ENCODE measurements at places on chromosomes 2 and 18.

DNA sequence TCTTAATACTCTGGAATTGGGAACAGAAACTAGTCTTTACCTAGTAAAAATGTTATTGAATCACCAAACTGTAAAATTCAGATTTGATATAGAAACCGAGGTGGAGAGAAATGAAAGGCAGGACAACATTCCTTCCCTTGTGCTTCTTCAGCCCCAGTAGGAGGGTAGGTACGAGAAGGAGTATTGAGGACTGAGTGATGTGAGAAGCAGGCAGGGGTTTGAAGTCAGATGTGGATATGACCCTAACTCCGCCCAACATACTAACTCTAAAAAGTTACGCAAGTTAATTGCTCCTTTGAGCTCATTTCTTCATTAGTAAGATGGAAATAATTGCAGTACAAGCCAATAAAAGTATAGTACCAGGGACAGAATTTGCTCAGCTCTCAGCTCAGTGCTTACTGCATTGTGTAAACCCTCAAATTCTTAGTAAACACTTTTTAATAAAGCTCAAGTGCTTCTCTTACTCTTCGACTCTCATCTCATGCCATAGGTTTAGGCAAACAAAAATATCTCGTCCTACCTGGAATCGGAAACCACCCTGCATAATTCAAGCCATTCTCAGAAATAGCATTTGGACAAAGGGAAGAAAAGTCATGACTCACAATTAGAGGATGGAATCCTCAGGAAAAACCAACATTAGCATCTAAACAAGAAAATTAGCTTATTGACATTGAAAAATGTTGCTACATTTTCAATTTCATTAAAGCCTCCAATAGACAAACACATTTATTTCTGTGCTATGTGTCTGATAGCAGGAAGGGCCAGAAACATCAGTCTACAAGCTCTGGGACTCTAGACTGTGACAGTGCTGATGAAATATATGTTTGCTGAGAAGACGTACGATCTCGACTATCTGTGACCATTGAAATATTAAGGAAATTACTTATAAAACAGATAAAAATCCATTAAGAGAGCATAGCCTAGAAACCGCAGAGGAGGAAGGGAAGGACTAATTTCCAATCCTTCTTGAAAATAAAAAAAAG lies 161.3 kb downstream of the HNMT start:
- DNase-seq, result no peak

DNA sequence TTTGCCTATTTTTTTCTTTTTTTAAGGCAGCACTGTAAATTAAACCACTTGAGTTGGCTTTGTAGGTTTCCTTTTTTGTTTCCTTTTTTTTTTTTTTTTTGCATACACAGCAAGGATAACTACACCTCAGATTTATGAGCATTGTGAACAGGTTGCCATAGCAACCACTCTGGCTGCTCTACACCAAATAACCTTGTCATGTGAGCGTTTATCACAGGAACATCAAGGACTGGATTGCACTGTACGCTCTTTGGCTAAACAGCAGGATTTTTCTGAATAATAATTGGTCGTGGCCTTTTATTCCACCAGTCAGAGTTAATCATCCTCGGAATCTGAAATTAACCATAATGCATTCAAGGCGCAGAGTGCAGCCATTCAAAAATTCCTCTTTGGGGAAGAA lies 199.1 kb upstream of the SLC14A2 start:
- DNase-seq, result no peak

GRCh38 chr2:101132202-101132601 lies 19.0 kb downstream of the TBC1D8 start:
- no peak for DNase-seq

DNA sequence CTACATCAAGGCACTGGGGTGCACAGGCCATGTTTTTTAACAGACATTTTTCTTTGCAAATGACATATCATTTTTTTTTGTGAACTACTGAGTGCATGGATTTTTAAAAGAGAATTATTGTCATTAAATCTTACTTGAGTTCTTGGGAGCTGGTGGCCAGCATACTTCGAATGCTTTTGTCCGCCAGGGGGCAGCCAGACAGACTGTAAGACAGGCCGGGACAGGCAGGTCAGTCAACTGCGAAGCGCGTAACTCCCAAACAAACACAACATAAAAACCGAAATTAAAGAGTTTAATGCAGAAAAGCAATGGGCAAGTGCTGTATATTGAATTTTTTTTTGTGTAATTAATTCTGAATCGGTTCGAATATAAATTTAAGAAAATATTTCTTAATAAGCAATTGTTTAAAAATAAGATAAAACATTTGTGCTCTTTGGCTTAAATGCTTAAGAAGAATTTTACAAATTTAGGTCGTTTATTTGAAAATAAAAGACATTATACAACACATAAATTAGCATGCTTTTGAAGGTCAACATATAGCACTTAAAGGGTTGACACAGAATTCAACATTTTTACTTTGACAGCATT lies 142.2 kb upstream of the PXDN start:
- DNase-seq, result peak; percentile 85

- peak; percentile 99 for DNase-seq
Measured at GRCh38 chr18:35240664-35241447, at the start of gene ZNF397. ZNF397 (plus strand) TSS chr18:35241034; CDS start chr18:35242471, 1,437 bp downstream.

GRCh38 chr18:50340078-50340477 lies 34.8 kb upstream of the SKA1 start:
- DNase-seq, result no peak

- DNase-seq, result peak; percentile 77
Measured at GRCh38 chr2:39778775-39779340, at the start of gene THUMPD2. THUMPD2 (minus strand) TSS chr2:39779258; CDS start chr2:39779239, 19 bp downstream.

- no peak for DNase-seq
Measured at GRCh38 chr2:71799013-71799575, 345.7 kb downstream of the DYSF start.

DNA sequence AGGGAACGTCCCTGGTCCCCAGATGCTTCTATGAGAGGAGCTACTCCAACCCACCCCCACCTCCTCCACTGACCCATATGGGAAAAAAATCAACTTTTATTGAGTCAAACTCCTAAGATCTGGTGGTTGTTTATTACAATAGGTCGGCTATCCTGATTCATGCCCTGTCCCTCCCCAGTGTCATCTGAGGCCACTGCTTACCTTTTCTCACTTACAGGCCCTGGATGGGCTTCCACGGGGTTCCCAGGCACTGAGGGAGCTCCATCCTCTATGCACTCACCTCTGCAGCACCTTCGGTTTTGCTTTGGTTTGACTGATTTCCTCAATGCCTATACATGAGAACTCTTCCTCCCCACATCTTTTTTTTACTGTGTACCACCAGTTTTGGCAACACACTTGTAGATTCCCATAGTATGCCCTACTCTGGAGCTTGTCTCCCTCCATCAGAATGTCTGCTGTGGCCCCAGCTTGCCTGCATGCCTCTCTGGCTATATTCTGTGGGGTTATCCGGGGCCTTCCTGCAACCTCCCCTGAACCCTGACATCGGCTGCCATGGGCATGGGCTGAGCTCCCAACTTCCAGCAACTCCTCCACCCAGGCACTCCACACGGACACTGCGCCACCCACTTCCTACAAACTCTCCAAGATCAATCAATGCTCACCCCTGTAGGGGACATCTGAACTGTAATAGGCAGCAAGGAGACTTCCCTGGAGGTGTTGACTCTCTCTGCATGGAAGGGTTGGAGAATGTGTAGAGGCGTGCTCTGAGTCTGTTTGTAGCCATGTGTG lies 236.1 kb downstream of the VAPA start:
- no peak for DNase-seq

- DNase-seq, result peak; percentile 74
Measured at GRCh38 chr2:102615620-102616436, 3.5 kb upstream of the SLC9A2 start.

GRCh38 chr18:22639026-22639463 lies 221.3 kb upstream of the CTAGE1 start:
- DNase-seq, result no peak

DNA sequence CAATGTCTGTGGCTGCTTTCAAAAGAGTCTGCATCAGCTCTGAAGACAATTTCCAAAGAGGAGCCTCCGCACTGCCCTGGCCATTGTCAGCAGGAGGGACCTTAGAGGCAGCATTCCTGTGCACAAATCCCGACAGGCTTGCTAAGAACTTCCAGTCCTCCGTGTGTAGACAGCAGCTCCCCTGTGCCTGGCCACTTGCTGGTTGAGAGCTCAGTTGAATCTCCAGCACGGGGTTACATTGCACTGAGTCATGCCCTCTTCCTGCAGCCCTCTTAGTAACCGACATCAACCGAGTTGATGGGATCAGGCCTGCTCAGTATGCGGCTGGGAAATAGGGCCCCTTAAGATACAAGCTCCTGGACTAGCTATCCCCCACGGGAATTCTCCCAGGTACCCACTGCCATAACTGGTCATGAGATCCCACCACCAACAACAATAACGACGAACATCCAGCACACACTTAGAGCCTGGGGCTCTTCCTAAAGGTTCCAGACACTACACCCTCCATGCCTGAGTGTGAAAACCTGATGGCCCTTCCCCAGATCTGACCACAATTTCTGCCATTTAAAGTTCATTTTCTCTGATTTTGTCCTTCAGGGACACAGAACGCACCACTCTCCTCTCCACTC lies 12.0 kb downstream of the ATP6V1B1 start:
- DNase-seq, result no peak

- DNase-seq, result no peak
Measured at GRCh38 chr2:178807227-178808008, at the start of gene TTN. TTN (minus strand) TSS chr2:178807423; CDS start chr2:178804642, 2,781 bp downstream.

DNA sequence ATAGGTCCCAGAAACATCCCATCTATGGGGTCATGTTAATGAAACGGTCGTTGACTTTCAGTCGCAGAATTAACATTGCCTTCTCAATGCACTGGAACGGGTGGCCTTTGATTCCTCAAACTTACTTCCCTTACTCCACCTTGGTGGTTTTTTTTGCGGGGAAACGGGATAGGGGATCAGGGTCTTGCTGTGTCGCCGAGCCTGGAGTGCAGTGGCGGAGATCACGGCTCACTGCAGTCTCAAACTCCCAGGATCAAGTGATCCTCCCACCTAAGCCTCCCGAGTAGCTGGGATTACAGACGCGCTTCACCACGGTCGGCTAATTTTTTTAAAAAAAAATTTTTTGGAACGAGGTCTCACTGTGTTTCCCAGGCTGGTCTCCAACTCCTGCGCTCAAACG lies 754 bp downstream of the ATG16L1 start:
- DNase-seq, result no peak

- no peak for DNase-seq
Measured at GRCh38 chr2:142599504-142599903, 278.0 kb upstream of the KYNU start.

DNA sequence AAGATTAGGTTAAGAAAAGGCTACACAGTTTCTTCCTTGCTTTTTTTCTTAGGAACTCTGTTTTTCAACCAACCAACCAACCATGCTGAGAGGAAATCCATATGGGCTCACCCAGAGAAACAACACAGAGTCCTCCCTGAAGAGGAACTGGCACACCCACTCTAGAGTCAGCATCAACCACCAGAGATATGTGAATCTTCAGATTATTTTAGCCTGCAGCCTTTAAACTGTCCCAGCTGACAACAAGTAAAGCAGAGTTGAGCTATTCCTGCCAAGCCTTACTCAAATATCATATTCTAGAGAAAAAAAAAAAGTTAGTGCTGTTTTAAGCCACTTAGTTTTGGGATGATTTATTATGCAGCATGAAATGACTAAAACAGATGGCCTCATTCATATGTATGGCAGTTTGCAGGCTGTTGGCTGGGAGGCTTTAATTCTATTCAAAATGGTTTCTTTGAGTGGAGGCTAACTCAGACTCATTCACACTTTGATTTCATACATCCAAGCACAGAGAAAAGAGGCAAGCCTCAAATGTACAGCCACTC lies 1637.7 kb upstream of the LRRTM1 start:
- no peak for DNase-seq

GRCh38 chr2:182265718-182266117 lies 161.1 kb downstream of the PDE1A start:
- DNase-seq, result no peak

- no peak for DNase-seq
Measured at GRCh38 chr2:84393829-84394228, 65.3 kb downstream of the SUCLG1 start.

GRCh38 chr2:240795916-240796510 lies 24.0 kb downstream of the KIF1A start:
- DNase-seq, result no peak

GRCh38 chr2:74585406-74586185 lies 31.1 kb downstream of the DOK1 start:
- no peak for DNase-seq

DNA sequence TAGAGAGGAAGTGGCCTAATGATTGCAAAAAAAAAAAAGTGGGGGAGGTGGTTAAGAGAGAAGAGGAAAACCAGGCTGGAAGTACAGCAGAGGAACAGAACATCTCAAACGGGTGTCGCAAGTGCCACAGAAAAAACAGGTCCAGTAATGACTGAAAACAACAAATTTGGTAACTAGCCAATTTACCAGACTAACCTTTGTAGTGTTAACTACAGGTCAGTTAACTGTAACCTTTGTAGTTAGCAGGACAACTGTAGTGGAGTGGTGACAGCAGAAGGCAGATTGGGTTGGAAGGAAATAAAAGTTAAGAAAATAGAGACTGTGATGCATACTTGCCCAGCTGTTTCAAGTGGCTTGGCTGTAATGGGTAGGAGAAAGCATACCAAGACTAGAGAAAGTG lies 91.4 kb upstream of the CHST9 start:
- DNase-seq, result no peak

- peak; percentile 56 for DNase-seq
Measured at GRCh38 chr2:15041429-15041837, 408.9 kb downstream of the LRATD1 start.

DNA sequence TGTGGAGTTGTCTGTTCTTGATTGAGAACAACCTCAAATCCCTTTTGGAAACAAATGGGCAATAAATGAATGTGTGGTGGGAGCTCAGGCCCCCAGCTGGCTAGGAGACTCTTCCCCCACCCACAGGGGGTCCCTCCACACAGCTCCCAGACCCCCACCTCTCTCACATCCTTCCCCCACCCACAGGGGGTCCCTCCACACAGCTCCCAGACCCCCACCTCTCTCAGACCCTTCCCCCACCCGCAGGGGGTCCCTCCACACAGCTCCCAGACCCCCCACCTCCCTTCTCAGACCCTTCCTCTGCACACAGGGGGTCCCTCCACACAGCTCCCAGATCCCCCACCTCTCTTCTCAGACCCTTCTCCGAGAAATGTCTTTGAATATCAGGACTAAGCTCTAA lies 79.0 kb upstream of the CTDP1 start:
- peak; percentile 8 for DNase-seq

- DNase-seq, result no peak
Measured at GRCh38 chr2:236351966-236352525, 87.8 kb upstream of the ASB18 start.

- no peak for DNase-seq
Measured at GRCh38 chr18:46435031-46435430, 222.0 kb downstream of the LOXHD1 start.

GRCh38 chr2:54641988-54642387 lies 81.5 kb upstream of the EML6 start:
- DNase-seq, result no peak
